ENCODE measurements at places on chromosomes 1 and 21.

- peak; percentile 79 for DNase-seq
Observed at GRCh38 chr1:21703318-21703963, 34.3 kb upstream of the RAP1GAP start.

- no peak for DNase-seq
Observed at GRCh38 chr1:172220376-172220775, 200.1 kb upstream of the C1orf105 start.

- no peak for DNase-seq
Observed at GRCh38 chr1:234745276-234745675, 135.3 kb upstream of the IRF2BP2 start.

DNA sequence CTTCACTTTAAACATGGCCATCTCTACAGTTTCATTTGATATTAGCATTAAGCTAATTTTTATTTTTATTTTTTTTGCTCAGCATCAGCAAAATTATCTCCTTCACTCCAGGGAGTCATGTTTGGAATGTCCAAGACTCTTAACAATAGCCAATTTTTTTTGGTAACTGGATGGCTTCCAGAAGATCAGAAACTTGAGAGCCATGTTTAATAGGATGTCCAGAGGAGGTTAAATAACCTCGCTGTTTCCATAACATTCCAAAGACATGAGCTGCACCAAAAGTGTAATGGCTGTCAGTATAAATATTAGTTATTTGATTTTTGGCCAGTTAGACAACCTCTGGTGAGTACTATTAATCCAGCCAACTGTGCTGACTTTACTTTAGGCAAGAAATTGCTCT, 80.7 kb downstream of the DNTTIP2 start:
- DNase-seq = no peak

- DNase-seq = no peak
Observed at GRCh38 chr1:66182026-66182425, 351.9 kb upstream of the SGIP1 start.

DNA sequence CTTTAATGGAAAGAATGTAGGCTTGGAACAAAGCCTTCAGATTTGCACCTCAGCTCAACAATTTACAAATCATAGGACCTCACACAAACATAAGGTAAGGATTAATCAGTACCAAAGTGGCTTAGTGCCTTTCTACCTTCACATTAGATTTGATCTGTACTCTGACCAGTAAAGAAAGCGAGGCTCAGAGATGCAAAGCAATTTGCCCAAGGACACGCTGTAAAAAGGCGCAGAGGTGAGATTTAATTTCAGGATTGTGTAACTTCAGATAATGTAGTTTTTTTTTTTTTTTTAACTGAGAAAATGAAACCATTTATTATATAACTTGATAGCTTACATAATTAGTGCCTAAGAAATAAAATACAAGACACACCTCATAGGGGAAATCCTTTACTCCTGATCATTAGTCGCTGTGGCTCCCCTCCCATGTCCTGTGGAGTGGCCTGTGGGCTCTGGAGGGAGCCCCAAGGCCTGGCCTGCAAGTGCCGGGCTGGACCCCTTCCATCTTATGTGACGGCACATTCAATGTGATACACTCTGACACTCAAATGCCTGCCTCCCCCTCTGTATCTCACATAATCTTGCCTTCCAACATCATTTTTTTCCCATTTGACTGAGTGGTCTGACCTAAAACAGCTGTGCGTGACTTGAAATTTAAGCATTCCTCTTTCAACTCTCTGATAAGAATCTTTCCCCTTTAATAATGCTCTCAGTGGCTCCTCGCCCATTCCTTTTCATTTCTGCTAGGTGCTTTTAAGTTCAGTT, 426.5 kb upstream of the DAB1 start:
- no peak for DNase-seq

DNA sequence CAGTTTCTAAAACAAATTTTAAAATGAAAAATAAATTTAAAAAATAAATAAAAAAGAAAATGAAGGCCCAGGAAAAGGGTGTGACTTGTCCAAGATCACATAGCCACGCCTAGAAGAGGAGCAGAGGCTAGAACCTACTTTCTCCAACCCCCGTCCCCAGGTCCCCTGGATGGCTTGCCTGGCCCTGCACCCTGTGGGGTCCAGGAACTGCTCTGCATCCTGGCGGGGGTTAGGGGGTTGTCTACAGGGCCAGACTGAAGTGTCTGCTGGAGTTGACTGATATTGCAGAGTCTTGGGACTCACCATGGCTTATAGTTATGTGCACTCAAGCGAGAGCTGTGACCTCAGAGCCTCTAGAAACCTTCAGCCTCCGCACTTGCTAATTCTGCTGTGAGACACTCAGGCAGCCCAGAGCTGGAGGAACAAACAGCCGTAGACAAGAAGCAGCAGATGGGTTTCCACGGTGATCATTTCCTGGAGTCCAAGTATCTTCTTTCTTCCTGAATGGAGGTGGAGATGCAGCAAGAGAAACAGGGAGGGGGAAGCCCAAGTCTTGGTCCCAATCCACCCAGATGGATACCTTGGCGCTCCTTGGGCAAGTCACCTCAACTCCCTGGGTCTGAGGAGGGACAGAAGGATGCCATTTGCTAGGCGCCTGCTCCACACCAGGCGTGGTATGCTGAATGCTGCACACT, 5.2 kb upstream of the EXTL1 start:
- no peak for DNase-seq

DNA sequence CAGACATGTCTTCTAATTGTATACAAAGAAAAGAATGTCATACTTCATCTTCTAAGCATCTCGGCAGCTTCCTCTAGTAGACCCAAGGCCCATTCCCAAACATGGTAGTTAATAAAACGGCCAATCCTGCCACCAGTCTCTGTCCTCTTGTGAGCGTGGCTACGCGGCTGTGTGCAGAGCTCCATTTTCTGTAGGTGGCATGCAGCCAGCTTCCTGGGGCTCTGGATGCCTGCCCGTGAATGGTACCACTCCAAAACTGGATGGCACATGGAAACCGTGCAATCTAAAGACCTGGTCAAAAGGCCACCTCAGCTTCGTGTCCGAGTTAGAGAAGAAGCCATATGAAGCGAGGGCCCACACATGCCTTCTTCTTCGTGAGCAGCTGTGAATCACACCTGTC, 110.7 kb downstream of the SIPA1L2 start:
- no peak for DNase-seq

DNA sequence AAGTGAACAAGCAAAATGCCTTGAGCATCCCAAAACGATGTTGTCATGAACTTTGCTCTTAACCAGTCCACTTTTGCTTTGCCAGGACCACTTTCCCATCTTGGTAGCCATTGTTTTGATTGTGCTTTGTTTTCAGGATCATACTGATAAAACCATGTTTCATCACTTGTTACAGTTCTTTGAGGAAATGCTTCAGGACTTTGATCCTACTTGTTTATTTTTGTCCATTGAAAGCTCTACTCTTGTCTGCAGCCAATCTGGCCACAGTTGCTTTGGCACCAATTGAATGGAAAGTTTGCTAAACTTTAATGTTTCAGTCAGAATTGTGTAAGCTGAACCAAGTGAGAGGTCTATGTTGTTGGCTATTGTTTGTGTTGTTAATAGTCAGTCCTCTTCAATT, 12.8 kb downstream of the PLPPR4 start:
- DNase-seq = no peak

DNA sequence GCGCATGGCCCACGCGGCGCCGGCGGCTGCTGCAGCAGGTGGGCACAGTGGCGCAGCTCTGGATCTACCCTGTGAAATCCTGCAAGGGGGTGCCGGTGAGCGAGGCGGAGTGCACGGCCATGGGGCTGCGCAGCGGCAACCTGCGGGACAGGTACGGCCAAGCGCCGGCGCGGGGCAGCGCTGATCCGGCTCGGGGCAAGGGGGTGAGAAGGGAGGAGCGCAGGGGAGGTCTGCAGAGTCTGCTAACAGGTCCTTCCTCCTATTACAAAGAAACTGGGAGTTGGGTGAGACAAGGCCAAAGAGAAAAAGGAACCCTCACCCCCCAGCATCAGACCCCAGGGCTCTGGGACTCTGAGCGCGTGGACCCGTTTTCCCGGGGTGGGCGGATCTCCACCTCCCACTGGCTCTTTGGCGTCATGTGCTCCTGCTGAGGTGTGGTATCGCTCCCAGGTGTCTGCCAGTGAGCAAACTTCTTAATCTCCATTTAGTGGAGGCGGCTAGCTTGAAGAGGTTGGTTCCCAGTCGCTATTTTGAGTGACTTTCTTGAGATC, 431 bp downstream of the MTARC1 start:
- DNase-seq = no peak

DNA sequence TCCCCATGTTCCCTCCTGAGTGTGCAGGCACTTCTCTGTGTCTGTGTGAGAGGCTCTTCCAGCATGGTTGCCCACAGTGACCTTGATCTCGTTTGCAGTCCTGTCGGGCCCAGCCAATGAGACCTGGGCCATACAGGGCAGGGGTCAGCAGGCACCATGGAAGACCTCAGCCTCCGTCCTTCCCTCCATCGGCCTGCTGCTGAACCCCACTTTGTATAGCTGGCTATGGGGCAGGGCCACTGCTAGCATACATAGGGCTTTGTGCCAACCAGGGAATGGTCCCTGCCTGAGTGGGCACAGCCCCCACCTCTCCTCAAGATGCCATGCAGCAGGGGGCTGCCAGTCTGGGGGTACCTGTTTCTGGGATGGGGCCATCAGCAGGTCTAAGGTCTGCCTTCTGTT, 3.8 kb downstream of the C1orf35 start:
- DNase-seq = no peak

DNA sequence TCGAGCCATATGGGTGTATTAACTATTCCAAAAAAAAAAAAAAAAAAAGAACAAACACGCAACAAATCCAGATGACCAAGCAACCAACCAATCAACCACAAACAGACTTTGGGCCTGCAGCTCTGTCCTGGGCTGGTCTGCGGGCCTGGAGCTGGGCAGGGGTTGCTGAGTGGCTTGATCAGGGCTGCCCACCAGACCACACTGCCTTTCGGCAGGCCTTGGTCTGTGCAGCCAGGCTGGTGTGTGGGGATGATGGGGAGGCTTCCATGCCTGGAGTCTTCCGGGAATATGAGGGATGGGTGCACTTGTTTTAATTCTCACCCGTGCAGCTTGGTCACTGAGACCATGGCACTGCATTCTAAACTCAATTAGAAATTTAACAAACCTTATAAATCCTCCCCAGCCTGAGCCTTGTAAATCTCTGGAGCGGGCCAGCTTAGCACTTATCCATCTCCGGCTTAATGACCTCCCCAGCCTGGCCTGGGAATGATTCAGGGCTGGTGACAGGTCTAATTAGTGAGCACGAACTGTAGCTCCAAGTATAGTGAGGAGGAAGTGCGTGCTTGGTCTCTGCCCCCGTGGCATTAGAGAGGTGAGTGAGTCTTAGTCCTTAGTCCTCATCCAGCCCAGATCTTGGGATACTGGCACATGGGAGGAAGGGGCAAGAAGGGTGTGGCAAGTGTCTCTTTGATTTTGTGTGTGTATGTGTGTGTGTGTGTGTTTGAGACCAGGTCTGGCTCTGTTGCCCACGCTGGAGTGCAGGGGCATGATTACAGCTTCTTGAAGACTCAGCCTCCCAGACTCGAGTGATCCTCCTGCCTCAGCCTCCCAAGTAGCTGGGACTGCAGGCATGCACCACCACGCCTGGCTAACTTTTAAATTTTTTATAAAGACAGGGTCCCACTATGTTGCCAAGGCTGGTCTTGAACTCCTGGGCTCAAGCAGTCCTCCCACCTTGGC, 74.6 kb upstream of the CSF3R start:
- DNase-seq = no peak

DNA sequence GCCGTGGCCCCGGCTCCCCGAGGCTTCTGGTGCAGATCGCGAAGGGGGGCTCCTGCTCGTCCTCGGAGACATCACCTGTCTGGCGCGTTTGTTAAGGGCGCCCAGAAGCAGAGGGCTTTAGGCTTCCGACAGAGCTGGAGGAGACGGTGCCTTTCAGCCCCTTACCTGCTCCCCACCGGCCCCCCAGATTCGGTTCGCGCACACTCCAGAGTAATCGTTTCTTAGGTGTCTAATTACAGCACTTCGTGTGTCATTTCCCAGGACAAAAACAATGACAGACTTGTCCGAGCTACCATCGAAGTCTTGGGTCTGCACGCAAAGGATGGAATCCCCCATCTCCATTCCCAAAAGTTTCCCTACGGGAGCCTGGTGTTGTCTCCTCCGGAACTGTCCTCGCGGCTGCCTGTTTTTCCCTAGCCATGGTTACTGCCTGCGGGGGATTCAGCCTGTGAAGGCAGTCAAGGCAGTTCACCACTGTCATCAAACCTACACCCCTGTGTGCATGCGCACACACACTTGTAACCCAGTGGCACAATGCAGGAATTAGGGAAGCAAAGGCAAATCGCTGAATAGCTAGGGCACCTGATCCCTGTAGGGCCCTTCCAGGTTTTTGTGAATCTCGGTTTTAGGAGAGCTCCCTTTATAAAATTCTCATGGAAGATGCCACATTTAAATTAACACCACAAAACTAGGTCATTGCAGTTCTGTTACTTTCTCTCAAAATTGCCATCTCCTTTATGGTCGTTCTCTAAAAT, 738 bp upstream of the CDC42BPA start:
- no peak for DNase-seq

DNA sequence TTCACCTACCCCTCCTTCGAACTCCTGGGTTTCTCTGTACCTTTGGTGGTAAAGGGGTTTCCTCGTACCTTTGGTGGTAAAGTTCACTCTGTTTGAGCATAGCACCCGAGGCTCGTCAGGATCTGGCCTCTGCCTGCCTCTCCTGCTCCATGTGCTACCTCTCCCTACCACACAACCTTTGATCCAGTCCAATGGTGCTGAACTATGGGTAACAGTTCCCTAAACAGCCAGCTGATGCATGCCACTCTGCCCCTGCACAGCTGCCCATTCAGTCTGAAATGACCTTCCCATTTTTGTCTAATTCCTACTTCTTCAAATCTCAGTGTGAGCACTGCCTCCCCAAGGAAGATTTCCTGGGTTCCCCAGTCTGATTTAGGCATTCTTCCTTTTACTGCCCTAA, 14.0 kb downstream of the OVAAL start:
- no peak for DNase-seq

DNA sequence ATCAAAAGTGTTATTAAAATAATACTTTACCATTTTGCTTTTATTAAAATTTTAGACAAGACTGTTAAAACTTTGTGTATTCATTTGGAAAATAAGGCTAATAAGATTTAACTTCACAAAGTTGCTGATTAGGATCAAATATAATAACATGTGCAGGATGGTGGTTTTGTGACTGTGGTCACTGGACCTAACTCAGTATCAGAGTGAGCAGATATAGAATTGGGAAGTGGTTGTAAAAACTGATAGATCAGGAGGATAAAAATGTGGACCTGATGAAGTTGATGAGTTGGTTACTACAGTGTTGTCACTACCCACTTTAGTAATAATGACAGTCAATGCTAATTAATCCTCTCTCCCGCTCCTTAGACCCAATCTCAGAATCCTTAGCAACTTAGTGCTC, 186.4 kb downstream of the AKT3 start:
- no peak for DNase-seq

GRCh38 chr1:232805269-232806185, at the start of gene MAP10:
Gene MAP10 (plus strand): TSS chr1:232805416. CDS start chr1:232805450, 34 bp downstream.
- peak; percentile 9 for DNase-seq

- no peak for DNase-seq
Observed at GRCh38 chr1:161887730-161888287, 121.7 kb downstream of the ATF6 start.

- DNase-seq = peak; percentile 67
Observed at GRCh38 chr1:235442788-235443429, 61.3 kb downstream of the B3GALNT2 start.

GRCh38 chr1:85296980-85297379, 20.5 kb upstream of the BCL10 start:
- DNase-seq = no peak

GRCh38 chr21:44392916-44393315, 39.5 kb downstream of the TRPM2 start:
- no peak for DNase-seq

Data from hematopoietic multipotent progenitor cell treated with erythropoietin and hydrocortisone succinate and interleukin-3 and kit ligand, for 15 days (in vitro differentiated cells).